ENCODE measurements at places on chromosomes 7 and 10.

- no peak overlapping the region for H3K4me3 ChIP-seq
- no peaks in the 10 kb centered on the region for H3K27me3 ChIP-seq
- H3K36me3 ChIP-seq: no peaks in the 10 kb centered on the region
- no peak for DNase-seq
- H3K4me1 ChIP-seq: no peaks in the 10 kb centered on the region
- no peak overlapping the region for H3K27ac ChIP-seq
These were observed 54.1 kb downstream of the MTERF1 start for GRCh38 chr7:91826377-91826776.

GRCh38 chr10:119667562-119668328 lies 16.6 kb downstream of the BAG3 start:
- peaks cover 32% of the 10 kb centered on the region for H3K36me3 ChIP-seq
- H3K4me1 ChIP-seq: peaks cover 73% of the 10 kb centered on the region
- no peak overlapping the region for H3K4me3 ChIP-seq
- H3K27me3 ChIP-seq: no peaks in the 10 kb centered on the region

DNA sequence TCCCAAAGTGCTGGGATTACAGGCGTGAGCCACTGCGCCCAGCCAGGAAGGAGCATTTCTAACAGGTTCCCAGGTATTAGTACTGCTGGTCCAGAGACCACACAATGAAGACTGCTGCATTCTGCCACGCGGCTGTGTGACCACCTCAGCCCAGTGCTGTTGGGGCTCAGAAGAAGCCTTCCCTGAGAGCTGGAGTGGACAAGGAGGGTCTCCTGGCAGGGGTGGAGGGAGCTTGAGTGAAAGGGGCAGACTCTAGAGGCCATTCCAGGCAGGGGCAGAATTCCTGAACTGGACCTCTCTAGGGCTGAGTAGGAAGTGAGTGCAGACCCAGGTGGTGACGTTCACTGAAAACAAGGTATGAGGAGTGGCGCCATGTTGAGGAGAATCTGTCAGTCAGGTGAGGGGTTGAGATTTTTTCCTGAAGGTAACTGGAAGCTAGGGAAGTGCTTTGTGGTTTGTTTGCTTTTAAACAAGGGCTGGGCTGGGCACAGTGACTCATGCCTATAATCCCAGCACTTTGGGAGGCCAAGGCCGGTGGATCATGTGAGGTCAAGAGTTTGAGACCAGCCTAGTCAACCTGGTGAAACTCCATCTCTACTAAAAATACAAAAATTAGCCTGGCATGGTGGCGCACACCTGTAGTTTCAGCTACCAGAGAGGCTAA lies 67.6 kb downstream of the TACC2 start:
- no peak for DNase-seq
- H3K4me3 ChIP-seq: no peak overlapping the region
- H3K27me3 ChIP-seq: no peaks in the 10 kb centered on the region
- peaks cover 40% of the 10 kb centered on the region for H3K4me1 ChIP-seq

GRCh38 chr7:142457146-142457703 lies 199.4 kb upstream of the PRSS58 start:
- DNase-seq: no peak
- no peaks in the 10 kb centered on the region for H3K27me3 ChIP-seq
- no peaks in the 10 kb centered on the region for H3K4me1 ChIP-seq
- no peak overlapping the region for H3K4me3 ChIP-seq

DNA sequence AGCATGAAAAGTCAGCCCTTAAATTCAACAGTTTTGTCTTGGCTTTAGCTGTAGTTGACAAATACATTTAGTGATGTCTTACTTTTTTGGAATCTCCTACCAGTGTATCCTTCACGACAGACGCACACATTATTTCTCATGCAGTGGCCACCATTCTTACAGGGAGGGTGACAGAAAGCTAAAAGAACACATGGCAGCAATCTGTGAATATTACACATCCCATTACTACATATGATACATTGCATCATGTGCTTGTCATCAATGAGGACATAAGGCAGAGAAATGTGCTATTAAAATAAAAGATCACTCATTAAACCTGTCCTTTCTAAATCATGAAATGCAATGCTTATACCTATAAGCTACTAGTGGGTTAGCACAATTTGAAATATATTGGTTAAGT lies 66.6 kb downstream of the VWDE start:
- no peak overlapping the region for H3K4me3 ChIP-seq
- no peak for DNase-seq
- no peak overlapping the region for H3K27ac ChIP-seq
- no peaks in the 10 kb centered on the region for H3K4me1 ChIP-seq
- no peaks in the 10 kb centered on the region for H3K27me3 ChIP-seq
- no peaks in the 10 kb centered on the region for H3K36me3 ChIP-seq

GRCh38 chr7:139118805-139119485 lies 9.4 kb upstream of the ZC3HAV1 start:
- DNase-seq: no peak
- no peaks in the 10 kb centered on the region for H3K36me3 ChIP-seq
- H3K27ac ChIP-seq: no peak overlapping the region

GRCh38 chr7:97865104-97865503 lies 7.1 kb downstream of the ASNS start:
- H3K27ac ChIP-seq: no peak overlapping the region
- H3K27me3 ChIP-seq: no peaks in the 10 kb centered on the region
- no peaks in the 10 kb centered on the region for H3K36me3 ChIP-seq
- no peaks in the 10 kb centered on the region for H3K4me1 ChIP-seq
- DNase-seq: no peak

GRCh38 chr10:78868048-78868447 lies 200.7 kb upstream of the ZMIZ1 start:
- no peak overlapping the region for H3K27ac ChIP-seq
- DNase-seq: no peak
- no peaks in the 10 kb centered on the region for H3K36me3 ChIP-seq
- H3K27me3 ChIP-seq: no peaks in the 10 kb centered on the region

DNA sequence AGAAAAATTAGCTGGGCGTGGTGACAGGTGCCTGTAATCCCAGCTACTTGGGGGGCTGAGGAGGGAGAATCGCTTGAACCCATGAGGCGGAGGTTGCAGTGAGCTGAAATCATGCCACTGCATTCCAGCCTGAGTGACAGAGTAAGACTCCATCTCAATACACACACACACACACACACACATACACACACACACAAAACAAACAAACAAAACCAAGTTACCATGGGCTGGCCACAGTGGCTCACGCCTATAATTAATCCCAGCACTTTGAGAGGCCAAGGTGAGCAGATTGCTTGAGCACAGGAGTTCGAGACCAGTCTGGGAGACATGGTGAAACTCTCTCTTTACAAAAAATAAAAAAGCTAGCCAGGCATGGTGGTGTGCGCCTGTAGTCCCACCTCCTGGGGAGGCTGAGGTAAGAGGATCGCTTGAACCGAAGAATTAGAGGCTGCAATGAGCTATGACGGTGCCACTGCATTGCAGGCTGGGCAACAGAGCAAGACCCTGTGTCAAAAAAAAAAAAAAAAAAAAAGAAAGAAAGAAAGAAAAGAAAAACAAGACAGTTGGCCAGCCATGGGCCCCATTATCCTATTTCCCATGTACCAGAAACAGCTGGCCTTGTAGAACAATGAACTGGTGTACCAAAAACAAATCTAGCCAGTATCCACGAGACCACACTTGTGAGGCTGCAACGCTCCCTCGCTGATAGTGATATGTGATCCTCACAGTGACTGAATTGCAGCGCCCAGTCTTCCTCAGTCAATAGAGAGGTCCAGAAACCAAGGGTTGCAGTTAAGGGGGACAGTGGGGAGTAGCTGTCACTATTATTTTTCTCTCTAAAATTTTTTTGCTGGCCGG lies 6.6 kb upstream of the AGFG2 start:
- no peak for DNase-seq
- no peak overlapping the region for H3K27ac ChIP-seq
- no peaks in the 10 kb centered on the region for H3K4me1 ChIP-seq
- H3K27me3 ChIP-seq: no peaks in the 10 kb centered on the region

- peak; percentile 62 for DNase-seq
- H3K36me3 ChIP-seq: no peaks in the 10 kb centered on the region
- peak overlapping the region; percentile 59 for H3K27ac ChIP-seq
- no peak overlapping the region for H3K4me3 ChIP-seq
- no peaks in the 10 kb centered on the region for H3K27me3 ChIP-seq
- H3K4me1 ChIP-seq: peaks cover 3% of the 10 kb centered on the region
These were observed 4.1 kb upstream of the NT5C2 start for GRCh38 chr10:103197174-103197573.

DNA sequence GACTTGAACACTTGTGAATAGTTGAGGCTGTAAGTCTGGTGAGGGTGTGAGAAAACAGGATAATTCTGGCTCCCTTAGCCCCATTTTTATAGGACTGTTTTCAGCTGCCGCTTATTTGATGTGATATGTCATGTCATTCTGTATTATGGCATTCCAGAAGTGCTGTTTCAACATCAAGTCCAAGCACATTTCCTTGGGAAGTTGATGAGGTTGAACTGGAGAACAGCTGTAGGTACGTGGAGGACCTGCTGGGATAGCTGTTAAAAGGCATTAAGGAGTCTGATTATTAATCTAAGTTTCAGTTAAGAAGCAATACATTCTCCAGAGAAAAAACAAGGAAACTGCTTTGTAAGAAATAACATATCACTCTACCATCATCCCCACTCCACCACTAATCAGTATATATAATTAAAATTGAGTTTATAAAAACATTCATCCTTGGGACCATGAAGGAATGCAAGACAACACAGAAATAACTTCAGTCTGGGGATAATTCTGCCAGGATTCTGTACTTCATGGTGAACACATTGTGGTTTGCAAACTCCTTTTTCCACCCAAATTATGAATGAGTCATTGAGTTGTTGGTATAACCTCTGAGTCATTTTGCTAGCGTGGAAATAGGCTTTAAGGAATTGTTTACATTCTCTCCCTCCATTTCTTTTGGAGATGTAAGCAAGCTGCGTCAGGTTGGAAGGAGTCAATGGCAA lies 39.9 kb upstream of the TMEM229A start:
- H3K27me3 ChIP-seq: no peaks in the 10 kb centered on the region
- DNase-seq: no peak
- H3K4me1 ChIP-seq: no peaks in the 10 kb centered on the region
- no peaks in the 10 kb centered on the region for H3K36me3 ChIP-seq
- no peak overlapping the region for H3K27ac ChIP-seq

DNA sequence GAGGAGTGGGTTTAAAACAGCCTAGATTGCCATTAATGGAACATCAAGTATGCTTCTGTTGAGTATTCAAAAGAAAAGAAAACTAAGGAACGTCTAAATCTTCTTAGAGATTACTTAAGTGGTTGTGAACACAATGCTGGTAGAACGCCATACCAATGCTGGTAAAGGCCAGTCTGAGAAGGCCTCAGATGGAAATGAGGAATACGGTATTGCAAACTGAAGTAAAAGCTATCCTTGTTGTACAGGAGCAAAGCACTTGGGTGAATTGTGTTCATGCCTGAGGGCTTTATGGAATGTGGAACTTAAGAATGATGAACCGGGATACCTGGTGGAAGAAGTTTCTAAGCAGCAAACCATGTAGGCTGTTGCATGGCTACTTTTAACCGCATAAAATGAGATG lies 208.0 kb downstream of the KCND2 start:
- no peaks in the 10 kb centered on the region for H3K27me3 ChIP-seq
- DNase-seq: no peak
- H3K27ac ChIP-seq: no peak overlapping the region
- H3K36me3 ChIP-seq: no peaks in the 10 kb centered on the region
- no peak overlapping the region for H3K4me3 ChIP-seq
- H3K4me1 ChIP-seq: no peaks in the 10 kb centered on the region

DNA sequence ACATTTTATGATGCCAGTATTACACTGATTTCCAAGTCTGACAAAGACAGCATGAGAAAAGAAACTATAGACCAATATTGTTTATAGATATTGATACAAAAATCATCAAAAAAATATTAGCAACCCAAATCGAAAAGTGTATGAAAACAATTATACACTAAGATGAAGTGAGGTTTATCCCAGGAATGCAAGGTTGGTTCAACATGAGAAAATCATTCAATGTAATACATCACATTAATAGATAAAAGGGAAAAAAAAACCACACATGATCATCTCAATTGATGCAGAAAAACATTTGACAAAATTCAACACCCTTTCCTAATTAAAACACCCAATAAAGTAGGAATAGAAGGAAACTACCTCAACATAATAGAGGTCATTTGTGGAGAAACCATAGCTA lies 153.9 kb downstream of the DNAJC1 start:
- no peak overlapping the region for H3K4me3 ChIP-seq
- H3K27ac ChIP-seq: no peak overlapping the region
- H3K4me1 ChIP-seq: no peaks in the 10 kb centered on the region
- no peaks in the 10 kb centered on the region for H3K27me3 ChIP-seq

GRCh38 chr7:69843653-69844052 lies 245.4 kb downstream of the AUTS2 start:
- no peaks in the 10 kb centered on the region for H3K36me3 ChIP-seq
- no peak for DNase-seq
- H3K27ac ChIP-seq: no peak overlapping the region
- no peaks in the 10 kb centered on the region for H3K27me3 ChIP-seq

DNA sequence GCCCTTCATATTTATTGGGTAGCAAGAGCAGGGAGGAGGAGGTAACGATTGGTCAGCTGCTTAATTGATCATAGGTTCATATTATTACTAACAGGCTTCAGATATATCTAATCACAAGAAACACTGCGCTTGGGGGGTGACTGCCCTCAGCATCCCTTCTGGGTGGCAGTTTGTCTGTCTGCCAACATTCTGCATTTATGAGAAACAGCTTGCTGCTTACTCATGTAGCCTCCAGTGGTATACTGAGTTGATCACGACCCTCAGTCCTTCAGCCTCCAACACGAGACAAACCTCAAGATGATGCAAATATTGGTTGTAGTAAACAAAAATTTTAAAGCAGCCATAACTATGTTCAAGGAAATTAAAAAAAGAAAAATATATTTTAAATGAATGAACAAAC lies 657.8 kb upstream of the PHF14 start:
- H3K4me3 ChIP-seq: no peak overlapping the region
- no peak overlapping the region for H3K27ac ChIP-seq
- no peaks in the 10 kb centered on the region for H3K4me1 ChIP-seq
- H3K27me3 ChIP-seq: no peaks in the 10 kb centered on the region

All from heart right ventricle (tissue), 16 donors.